HTR-8/SVneo (cell line): ENCODE measurements at places on chromosomes 12 and 14.
A peak's percentile ranks its signal among the peaks of the same experiment; 100 is the strongest.

GRCh38 chr12:106633451-106633823 lies 50.6 kb downstream of the RFX4 start:
- DNase-seq = no peak

GRCh38 chr12:103948746-103949406 lies 16.8 kb upstream of the TDG start:
- no peak for DNase-seq

DNA sequence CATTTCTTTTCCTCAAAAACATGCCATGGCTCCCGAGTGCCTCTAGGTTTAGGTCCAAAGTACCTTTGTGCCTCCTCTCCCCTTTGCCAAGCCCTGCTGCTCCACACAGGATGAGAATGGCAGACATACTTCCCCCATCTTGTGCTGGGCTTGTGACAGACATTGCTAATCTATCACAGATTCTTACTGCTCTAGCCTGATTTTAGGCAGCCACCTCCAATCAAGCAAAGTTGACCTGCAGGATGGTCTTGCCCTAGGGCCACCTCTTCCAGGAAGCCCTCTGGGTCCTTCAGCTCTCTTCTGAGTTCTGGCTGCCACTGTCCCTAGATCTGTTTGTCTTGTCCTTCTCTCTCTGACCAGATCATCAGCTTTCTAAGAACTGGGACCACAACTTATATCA lies 20.5 kb downstream of the FOXN4 start:
- DNase-seq = no peak

DNA sequence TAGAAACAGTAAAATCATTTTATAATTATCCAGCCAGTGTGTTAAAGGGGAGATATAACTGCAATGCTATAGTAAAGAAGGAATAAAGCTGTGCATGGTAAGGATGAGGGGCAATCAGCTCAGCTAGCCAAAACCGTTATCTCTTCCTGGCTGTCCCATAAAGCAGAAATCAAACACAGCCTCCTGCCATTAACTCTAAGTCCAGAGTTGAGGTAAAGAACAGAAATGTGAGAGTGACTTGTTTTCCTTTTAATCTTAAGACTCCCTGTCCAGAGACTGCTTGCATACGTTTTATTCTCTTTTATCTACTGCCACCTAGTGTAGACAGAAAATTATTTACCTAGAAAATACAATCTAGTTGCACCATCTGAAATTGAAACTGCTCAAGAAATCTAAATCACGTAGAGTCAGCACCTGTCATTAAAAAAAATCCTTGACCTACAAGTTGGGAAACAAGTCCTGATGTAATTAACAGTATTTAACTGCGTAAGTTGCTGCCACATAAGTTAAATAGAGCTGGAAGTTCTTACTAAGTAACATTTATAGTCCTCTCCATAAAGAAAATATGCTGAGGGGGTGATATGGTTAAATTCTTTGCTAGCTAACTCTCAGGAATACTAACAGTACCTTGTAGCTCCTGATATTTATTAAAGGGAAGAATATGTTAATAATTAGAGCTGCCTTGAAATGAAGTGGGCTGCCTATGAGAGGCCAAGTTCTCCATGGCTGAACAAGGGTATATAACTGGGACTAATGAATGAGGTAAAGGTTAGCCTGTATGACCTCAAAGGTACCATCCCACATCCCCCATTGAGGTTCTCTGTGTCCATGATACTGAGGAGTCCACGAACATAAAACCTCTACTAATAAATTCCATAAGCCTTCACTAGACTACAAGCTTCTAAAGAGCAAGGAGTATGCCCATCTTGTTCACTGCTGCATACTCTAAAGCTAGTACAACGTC lies 62.7 kb downstream of the GALNT4 start:
- DNase-seq = peak; percentile 41

- DNase-seq = peak; percentile 82
Observed at GRCh38 chr14:68124979-68125731, 305.6 kb downstream of the RAD51B start.

DNA sequence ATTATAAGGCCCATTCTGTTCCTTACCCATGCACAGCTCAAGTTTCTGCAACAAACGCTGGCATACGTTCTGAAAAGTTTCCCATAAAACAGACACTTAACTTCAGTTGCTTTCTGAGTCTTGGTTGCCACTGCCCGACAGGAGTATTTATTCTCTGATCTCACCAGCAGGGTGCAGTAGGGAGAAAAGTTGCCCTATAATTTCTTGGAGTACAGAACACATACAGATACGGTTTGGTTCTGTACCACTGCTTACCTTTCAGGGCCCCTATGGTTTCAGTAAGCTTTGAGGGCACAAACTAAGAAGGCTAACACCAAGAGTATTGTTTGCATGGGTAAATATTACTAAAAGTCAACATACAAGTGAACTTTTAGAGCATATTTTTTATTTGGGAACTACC lies 77.9 kb downstream of the SPATA7 start:
- peak; percentile 21 for DNase-seq

GRCh38 chr14:60153991-60154390 lies 11.2 kb downstream of the DHRS7 start:
- DNase-seq = no peak

DNA sequence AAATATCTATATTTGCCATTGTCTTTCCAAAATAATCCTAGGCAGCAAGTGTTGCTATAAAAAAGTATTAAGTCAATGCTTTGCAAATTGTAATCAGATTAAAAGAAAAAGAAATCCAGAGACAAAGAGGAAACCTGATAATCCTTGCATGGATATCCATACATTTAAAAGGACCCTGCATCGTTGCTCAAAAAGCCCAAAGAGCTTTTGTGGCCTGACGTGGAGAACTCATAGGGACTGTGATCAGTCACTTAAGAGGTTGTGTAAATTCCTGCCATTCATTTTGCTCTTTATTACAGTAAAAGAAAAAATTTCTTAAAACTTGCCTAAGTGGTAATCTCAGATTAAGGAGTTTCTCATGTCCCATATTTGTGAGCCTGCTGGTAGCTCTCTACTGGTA lies 392.6 kb downstream of the C12orf75 start:
- DNase-seq = no peak

DNA sequence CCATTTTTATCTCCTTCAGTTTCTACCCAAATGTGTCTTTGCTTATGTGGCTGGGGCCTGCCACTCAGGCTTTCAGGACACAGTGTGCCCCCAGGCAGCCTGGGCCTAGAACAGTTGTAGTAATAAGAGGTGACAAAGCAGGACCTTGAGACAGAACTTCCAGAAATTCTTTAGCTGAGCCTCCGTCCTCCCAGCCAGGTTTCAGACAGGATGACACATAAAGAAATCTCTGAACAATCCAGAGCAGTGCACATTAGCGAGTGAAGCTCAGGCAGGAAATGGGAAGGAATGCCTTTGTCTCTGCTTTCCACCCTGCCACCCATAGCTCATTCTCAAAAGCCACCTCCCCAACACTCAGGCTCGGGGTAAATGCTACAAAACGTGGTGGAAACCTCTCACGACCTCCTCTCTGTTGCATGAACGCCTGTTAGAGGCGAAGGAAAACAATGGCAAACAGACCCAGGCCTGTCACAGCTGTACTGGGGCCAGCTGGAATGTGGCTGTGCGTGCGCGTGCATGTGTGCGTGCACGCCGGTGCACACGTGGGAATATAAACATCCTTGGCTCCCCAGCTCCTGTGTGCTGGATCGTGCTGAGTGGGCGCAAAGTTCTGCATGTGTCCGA lies 286.7 kb downstream of the ZFP36L1 start:
- peak; percentile 87 for DNase-seq

GRCh38 chr14:57725399-57726077 lies 140.4 kb downstream of the SLC35F4 start:
- no peak for DNase-seq
